Thoracic aorta (tissue), 2 donors: ENCODE measurements at places on chromosomes 1 and 21. TPM values are rescaled to one million over a fixed set of nuclear protein-coding genes. Genes with fewer than 3 reads are reported as not detected.

Gene IVL
- 0.27 TPM for total RNA-seq

DNA sequence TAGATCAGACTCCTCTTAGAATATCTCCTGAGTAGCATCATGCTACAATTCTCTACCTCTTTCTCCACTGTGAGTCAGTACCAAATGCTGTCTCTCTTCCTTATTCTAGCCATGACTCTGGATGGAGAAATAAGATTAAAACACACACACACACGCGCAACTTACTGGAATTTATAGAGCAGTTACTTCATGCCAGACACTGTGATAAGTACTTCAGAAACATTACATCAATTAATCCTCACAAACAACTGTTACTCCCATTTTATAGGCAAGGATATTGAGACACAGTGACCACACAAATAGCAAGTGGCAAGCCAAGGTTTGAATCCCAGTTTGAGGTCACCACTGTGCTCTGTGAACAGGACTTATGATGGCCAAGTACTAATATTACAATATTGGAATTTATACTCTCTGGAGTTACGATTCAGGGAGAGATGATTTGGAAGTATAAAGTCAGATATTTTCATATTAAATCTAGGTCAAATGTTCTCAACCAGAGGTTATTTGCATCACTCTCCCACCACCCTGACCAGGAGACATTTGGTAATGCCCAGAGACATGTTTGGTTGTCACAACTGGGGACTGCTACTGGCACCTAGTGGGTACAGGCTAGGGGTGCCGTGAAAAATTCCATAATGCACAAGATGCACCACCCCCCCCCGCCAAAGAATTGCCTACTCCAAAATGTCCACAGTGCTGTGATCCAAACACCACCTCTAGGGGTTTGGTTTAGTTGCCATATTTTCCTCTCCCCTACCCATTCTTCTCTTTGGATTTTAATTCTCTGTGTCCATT, 221.6 kb downstream of the LTN1 start:
- no peak for DNase-seq

DNA sequence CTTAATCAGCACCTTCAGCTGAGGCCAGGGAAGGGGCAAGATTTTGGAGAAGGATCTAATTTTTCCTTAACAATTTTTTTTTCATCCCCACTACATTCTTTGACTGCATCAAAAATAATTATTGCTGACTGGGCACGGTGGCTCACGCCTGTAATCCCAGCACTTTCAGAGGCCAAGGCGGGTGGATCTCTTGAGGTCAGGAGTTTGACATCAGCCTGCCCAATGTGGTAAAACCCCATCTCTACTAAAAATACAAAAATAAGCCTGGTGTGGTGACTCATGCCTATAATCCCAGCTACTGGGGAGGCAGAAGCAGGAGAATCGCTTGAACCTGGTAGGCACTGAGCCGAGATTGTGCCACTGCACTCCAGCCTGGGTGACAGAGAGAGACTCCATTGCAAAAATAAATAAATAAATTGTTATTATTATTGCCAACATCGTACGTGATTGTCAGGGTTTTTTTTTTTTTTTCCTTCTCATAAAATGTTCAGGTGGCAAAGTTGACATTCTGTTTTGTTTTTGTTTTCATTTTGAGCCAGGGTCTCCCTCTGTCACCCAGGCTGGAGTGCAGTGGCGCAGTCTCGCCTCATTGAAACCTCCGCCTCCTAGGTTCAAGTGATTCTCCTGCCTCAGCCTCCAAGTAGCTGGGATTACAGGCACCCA, 37.3 kb upstream of the MORC3 start:
- DNase-seq, result no peak

Gene SLC45A1
- total RNA-seq, result 6.0 TPM

DNA sequence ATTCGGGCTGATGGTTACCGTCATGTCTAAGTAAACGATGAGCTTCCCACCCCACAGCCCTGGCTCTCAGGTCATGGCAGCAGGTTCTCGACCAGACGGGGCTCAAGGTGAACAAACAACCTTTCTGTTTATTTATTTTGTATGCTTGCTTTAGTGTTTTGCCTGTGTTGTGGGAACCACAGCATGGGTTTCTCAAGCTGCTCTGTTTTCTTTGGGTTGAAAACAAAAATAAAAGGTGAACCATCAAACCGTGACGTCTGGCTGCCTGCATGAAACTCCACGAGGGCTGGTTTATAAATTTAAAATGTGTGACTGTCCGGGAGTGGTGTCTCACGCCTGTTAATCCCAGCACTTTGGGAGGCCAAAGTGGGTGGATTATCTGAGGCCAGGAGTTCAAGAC, 28.0 kb downstream of the TMEM51 start:
- no peak for DNase-seq

DNA sequence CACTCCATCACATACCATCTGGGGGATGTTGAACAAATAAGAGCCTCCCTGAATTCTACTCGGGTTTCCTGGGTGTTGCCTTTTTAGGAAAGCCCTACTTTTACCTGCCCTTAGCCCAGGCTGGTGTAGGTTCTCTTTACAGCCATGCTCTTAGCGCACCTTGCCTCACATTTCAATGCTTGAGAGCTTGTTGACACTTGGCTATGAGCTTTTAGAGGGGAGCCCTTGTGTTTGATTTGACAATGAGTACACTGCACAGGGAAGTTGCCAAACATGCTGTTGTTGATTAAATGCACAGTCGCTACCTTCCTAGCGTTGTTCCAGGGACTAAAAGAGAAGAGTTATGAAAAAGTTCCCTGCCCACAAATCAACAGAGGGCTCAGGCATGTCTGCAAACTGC, 103.8 kb downstream of the TRABD2B start:
- DNase-seq, result no peak

- DNase-seq, result no peak
Measured at GRCh38 chr1:55144886-55145285, 70.3 kb downstream of the USP24 start.

Gene KIRREL1
- 111 TPM for total RNA-seq

- no peak for DNase-seq
Measured at GRCh38 chr21:39611551-39612190, 1.1 kb upstream of the B3GALT5 start.

- DNase-seq, result no peak
Measured at GRCh38 chr1:243968413-243968812, 82.7 kb upstream of the ZBTB18 start.

Gene OR2T27
- total RNA-seq, result not detected

Gene SIK1
- 1.8 TPM for total RNA-seq

Gene C2CD4D
- not detected for total RNA-seq

Gene RHBG
- not detected for total RNA-seq

DNA sequence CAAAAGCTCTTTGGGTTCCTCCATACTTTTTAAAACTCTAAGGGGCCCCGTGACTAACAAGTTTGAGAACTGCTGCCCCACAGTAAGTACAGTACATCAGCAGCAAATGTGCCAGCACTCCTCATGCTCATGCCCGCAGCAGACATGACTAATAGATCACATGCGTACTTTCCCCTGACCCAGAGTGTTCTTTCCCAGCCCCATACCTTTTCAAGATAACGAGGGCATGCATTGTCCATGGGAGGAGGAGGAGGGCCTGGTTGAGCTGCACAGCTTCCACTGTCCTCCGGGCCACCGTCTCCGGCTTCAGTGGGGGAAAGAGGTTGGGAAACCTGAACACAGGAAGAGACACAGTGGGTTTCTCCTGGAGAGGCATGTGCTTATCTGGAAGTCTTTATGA, 45.5 kb downstream of the DHRS3 start:
- no peak for DNase-seq

GRCh38 chr1:168623831-168624230, 47.4 kb downstream of the XCL1 start:
- no peak for DNase-seq

DNA sequence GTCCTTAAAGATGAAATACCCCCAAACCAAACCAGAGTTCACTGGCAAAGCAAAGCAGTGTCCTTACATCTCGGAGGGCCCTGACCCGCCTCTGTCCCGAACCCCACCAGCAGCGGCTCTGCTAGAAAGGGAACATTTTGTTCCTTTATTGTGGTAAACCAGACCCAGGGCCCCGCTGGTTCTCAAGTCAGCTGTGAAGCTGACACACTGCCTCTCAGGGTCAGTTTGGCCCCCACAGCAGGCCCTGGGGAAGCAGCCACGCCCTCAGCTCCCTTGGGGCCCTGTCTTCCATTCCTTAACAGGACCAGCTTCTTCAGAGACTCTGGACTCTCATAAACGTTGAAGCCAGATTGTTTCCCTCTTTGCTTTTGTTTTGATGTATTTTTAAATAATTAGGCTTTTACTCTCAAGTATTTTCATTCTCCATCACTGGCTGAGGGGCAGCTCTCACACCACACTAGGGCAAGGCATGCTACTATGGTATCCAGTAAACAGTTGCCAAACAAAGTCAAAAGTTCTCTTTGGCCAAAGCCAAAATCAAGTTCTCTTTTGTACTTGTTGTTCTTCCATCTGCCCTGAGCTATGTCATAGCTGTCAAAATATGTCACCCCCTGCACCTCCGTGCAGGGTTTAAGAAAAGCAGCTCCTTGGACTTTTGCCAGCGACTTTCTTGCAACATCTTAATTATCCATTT, 61.1 kb upstream of the ANGPTL1 start:
- peak; percentile 74 for DNase-seq

Gene RHD
- total RNA-seq, result not detected

DNA sequence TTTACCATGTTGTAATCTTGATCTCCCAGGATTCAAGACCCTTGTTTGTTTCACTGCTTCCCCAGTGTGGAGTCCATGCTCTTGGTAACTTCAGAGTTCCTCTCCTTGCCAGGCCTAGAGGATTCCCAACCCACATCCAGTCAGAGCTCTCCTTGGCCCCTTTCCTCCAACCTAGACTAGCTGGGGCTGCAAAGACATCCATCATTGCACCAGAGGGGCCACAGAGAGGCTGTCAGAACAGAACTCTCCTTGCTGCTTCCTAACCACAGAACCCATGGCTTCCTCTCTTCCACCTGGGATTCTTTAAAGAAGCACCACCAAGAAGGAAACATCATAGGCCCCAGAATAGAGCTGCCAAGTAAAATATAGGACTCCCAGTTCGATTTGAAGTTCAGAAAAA, 81.0 kb downstream of the HMGB4 start:
- no peak for DNase-seq

Gene SERBP1
- 274 TPM for total RNA-seq

- DNase-seq, result no peak
Measured at GRCh38 chr1:91707114-91707889, 178.6 kb downstream of the TGFBR3 start.

Gene PRDX6
- total RNA-seq, result 102 TPM

Gene CELA2B
- total RNA-seq, result not detected

GRCh38 chr1:179440971-179441370, 75.2 kb downstream of the AXDND1 start:
- DNase-seq, result no peak

- no peak for DNase-seq
Measured at GRCh38 chr21:26732432-26733221, 112.6 kb downstream of the ADAMTS1 start.

Gene MTARC1
- 3.7 TPM for total RNA-seq

DNA sequence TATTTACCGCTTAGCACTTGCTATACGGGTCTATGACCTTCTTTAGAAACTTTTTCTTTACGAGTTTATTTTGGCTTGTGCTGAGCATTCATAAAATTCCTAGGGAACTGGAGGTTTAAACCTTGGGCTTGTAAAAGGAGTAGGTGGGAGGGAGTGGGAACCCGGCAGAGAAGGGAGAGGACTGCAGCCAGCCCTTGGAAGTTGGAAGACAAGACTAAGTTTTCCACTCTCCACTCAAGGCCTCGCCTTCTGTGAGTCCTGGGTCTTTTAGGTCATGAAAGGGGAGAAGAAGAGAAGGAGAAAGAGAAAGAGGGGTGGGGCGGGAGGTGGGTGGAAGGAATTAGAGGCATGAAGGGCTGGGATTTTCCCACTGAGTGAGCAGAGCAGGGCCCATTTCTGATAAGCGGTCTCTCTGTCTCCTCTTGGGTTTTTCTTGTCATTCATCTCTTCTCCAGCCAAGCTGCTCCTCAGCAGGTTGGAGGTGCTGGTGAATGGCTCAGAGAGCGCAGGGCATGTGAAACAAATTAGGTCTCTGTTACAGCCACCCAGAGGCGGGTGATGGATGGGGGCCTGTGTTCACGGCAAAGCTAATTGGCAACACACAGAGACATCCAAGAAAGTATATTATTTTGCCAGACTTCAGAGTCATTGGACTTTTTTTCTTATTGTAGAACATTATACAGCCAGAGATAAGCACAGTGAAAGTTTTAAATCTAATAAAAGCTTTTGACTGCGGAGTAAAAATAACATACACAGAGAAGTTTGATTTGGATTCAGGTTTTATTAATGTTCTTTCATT, 247.3 kb downstream of the FOXD2 start:
- no peak for DNase-seq

Gene PROK1
- total RNA-seq, result 0.27 TPM

DNA sequence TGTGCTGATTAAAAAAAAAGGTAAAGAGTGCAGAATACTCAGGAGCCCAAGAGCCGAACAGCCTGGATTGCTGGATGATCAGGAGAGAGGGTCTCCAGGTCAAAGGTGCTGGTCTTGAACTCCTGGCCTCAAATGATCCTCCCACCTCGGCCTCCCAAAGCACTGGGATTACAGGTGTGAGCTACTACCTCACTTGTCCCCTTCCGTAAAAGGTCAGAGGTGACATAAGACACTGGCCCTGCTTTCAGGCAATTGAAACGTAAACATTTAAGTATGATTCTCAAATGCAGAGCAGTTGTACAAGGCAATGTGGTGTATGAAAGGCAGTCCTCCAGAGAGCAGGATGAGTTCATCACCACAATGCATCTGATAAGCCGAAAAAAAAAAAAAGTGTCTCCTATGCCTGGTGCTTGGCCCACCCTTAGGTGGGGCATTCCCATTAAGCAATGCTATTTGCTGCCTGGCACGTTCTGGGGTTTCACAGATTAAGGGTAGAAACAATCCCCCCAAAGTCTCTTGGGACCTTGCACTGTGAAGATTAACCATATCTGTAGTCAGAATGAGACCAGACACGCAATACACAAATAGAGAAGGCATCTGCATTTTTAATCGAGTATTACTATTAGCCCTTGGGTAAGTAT, 47.7 kb downstream of the PARP1 start:
- DNase-seq, result no peak

DNA sequence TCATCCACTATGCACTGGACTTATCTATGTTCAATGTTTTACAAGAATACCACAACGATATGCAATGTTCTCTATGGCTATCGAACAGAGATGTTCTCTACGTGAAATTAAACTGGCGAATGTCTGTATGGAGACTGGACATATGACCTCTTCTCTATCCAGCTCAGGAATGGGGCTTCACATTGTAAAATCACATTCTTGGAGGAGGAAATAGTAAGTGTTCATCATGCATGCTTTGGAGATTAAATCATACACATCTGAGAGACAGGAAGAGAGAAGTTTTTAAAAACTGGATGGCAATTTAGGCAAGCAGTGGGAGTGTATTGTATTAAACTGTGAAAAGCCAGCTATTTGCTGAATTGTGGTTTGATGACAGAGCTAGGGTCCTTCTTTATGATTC, 47.9 kb upstream of the RGL1 start:
- DNase-seq, result no peak

GRCh38 chr1:67608661-67609576, 76.1 kb upstream of the GADD45A start:
- DNase-seq, result no peak

GRCh38 chr1:118204648-118205047, 19.6 kb upstream of the SPAG17 start:
- DNase-seq, result no peak
